ENCODE measurements at places on chromosomes 6 and 20.

GRCh38 chr6:150759483-150759882 lies 106.0 kb upstream of the MTHFD1L start:
- DNase-seq = no peak

- no peak for DNase-seq
These were observed 119.3 kb downstream of the RNASET2 start for GRCh38 chr6:166836785-166837718.

DNA sequence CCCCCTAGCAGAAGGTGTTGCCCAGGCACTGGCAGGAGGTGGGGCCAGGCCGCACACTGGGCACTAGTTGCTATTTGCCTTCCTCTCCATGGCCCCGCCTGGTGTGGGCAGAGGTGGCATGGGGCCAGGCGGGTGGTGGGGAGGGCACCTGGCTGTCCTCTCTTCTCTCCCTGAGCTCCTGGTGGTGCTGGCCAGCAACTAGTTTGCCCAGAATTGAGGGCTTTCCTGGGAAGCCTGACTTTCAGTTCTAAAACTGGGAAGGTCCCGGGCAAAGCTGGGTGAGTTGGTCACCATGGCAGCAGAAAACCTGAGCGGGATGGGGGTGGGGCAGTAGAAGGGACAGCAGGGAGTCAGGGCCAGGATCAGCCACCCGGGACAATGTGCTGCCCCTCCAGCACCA lies 48.2 kb downstream of the RBM38 start:
- DNase-seq = no peak

- DNase-seq = no peak
These were observed 17.0 kb downstream of the UQCC2 start for GRCh38 chr6:33694401-33694931.

DNA sequence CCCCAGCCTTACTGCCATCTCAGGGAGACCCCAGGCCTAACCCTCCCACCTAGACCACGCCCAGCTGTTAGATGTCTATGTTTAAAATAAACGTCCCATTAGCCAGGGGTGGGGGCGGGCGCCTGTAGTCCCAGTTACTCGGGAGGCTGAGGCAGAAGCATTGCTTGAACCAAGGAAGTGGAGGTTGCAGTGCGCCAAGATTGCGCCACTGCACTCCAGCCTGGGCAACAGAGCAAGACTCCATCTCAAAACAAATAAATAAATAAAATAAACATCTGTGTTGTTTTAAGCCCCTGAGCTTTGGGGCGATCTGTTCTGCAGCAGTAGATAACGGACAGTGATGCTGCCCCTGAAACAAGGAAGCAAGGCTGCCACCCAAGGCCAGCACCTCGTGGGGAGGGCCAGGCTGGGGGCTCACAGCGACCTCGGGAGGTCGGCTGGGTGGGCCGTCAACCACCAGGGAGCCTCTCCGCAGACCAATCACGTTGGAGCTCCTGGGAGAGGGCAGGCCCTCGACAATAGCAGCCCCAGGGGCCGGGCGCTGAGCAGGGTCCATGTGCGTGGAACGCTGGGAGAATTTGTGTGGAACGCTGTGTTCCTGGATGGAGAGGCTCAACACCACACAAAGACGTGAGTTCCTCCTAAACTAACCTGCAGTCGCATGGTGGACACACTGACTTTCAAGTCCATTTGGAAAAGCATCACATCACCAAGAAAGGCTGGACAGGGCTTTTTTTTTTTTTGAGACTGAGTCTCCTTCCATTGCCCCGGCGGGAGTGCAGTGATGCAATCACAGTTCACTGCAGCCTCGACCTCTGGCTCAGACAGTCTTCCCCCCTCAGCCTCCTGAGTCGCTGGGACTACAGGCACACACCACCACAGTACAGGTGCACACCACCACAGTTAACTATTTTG lies 1.0 kb upstream of the HELZ2 start:
- no peak for DNase-seq

DNA sequence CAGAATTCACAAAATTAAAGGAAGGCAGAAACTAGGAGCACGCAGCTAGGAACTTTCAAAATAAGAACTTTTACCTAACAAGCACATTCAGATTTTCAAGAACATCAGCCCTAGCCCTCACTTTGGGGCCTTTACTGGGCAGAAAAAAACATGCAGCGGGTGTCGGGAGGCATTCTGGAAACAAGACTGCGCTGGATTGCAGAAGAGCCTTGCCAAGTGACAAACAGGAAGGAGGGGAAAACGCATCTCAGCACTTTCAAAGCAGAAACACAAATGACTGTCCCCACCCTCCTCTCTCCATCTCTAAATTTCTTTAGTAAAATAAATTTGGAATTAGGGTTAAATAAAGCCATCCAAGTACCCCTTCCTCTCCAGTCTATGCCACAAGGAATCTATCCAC lies 74.6 kb upstream of the RREB1 start:
- DNase-seq = no peak

GRCh38 chr6:1281746-1282145 lies 30.2 kb upstream of the FOXQ1 start:
- DNase-seq = no peak

DNA sequence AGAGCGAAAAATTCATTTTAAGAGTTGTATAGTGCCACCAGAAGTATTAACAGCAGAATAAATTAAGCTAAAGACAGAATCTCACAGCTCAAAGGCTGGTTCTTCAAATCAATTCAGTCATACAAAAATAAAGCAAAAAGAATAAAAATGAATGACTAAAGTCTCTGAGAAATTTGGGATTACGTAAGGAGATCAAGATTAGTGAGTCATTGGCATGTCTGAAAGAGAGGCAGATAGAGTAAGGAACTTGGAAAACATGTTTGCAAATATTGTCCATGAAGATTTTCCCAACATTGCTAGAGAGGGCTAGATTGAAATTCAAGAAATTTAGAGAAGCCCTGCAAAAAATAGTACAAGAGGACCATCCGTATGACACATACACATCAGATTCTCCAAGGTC lies 1413.9 kb upstream of the ADGRB3 start:
- peak; percentile 38 for DNase-seq

DNA sequence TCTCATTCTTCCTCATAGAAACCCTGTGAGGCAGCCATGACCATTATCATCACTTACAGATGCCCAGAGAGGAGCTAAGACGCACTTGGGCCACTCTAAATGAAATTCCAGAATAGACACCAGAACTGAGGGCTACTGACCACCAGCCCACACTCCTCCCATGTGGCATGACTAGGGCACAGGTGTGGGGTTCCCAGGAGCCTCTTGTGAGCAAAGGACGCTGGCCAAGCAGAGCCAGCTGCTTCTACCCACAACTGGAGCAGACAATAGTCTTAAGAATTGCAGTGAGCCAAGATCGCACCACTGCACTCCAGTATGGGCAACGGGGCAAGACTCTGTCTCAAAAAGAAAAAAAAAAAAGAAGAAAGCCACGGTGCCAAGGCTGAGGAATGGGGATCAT lies 10.0 kb downstream of the AHCY start:
- DNase-seq = no peak

GRCh38 chr6:34523441-34524206 lies 32.5 kb downstream of the SPDEF start:
- no peak for DNase-seq

DNA sequence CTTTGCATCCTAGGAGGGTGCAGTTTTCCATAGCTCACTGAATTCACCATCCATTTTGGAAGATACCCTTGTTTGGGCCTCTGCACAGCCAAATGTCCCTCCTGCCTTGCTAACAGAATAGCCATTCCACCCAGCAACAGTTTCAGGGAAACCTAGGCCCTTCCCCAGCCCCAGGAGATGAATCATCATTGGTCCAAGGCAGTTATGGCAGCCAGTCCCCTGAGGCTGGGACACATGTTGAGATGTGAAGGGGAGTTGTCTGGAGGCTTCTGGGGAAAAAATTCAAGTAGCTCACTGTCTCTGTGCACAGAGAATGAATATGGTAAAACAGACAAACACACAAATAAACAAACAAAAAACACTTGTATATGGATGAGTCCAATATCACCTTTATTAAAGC lies 17.4 kb upstream of the SIRPB2 start:
- no peak for DNase-seq

- no peak for DNase-seq
These were observed 4.5 kb downstream of the CCDC170 start for GRCh38 chr6:151498327-151498726.

DNA sequence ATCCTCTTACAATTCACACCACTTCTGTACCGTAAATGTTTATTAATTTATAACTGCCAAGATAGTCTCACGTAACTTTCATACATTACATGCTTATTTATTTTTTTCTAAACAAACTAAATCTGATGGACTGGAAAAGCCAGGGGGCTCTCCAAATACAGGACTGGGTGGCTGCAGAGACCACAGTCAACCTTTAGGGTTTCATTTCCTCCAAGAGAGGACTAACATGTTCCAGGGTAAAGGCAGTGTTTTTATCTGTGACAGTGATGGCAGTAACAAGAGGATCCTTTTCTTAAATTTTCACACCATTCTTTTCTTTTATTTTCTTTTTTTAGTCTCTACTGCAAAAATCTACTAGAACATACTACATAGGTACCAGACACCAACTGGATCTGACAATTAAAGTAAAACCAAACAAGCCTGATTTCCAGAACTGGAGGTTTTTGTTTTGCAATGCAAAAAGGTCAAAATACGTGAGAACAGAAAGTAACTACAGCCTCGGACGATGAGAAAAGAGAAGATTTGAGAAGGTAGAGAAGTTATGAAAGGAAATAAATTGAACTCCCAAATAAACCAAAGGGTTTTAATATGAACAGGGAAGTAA lies 1.2 kb downstream of the LMBRD1 start:
- DNase-seq = no peak

DNA sequence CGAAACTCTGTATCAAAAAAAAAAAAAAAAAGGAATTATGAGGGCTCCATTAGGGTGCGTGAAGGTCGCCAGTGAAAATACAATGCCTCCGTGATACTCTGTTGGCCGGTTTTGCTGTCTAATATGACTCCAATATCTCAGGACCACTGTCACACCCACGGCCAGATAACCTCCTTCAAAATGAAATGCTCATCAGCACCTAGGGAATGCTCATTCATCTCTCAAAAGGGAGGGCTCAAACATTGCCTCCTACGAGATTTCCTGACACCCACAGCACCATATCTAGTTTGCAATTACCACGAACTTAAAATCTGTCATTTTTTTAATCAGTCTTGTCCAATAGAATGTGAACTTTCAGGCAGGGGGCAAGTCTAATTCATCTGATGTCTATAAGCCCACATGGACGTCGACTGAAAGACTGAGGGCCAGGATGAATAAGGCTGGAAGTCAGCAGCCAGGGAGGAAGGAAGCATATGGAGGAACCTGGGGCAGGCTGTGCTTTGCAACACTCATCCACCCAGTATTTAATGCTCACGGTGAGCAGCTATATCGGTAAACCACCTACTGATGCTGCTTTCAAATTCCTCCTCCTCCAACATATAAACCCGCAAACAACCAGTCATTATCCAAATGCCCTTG lies 42.8 kb downstream of the MAP3K5 start:
- no peak for DNase-seq

DNA sequence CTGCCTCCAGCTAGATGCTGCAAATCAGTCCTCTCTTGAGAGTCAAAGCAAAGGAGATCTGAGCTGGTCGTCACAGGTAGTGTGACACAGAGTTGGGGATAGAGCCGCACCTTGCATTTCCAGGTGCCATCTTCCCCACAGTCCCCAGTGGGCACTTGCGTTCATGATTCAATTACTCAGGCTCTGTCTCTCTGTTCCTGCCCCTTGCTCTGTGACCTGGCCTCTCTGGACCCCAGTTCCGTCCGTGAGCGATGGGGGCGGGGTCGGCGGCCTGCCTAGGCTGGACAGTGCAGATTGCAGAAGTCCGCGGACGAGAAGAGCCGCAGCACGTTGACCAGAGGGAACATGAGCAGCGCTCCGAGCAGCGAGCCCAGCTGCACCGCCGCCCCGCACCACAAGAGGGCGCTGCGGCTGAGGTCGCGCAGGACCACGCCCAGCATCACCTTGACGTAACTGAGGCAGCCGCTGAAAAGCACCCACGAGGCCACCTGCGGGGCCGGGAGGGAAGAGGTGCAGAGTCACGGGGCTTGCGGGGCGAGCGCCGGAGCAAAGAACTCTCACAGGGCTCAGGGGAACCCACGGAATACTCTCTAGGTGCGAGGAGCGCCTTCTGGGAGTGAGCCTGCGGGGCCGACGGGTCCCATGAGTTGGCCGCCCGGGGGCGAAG lies 7.4 kb downstream of the SLC52A3 start:
- no peak for DNase-seq

DNA sequence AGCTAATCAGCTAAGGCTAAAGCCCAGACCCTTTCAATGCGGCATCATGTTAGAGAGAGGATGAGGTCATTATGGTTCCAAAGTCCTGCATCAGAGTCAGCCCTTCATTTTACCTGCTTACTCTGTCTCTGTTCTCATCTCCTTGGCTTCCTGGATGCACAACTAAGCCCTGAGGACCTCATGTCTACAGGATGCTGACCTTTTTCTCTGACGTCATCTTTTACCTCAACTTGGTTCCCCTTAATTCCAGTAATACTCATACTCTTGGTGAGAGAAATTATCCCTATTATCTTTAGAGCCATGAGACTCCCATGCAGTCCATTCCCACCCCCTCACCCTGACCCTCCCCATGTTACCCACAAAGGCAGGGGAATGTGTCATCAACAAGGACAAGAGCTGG lies 636.5 kb upstream of the CHD6 start:
- DNase-seq = no peak

GRCh38 chr6:90495216-90495817 lies 91.6 kb downstream of the MAP3K7 start:
- no peak for DNase-seq

DNA sequence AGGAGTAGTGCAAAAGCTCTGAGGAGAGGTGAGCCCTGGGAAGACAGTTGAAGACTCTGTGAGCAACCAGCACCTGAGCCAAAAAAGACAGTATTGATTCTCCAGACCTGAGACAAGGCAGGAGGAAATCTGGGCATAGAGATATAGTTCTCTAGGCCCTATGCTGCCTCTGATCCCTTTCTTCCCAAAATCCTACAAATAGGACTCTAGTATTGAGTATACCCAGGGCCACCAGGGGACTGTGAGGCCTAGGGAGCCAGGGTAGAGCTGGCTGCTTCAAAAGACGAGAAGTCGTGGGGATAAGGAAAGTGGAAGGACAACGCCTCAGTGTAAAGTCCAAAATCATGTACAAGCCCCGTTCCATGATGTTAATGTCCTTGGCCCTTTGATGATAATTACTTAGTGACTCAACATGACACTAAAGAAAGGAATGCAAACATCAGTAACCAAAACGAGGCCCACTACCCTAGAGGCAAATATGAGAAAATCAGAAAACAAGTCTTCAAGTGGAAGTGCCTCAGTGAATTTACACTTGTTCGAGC lies 197.3 kb upstream of the PROKR2 start:
- DNase-seq = no peak

DNA sequence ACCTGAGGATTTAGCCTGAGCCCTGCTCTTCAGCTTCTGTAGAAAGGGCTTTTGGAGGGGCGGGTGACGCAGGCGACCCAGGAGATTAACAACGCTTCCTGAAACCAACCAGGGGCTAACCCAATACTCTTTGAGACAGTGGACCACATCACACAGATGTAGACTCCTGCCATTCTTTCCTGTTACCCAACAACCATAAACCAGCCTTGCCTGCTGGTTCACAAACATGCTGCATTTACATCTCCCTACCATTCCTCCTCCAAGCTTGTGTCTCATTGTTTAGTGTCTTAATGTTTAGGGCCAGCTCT lies 28.3 kb downstream of the PPP1R16B start:
- DNase-seq = no peak

Data from non-pigmented ciliary epithelial cell (primary cell).